ENCODE measurements at places on chromosomes 12 and 14.

GRCh38 chr12:80778005-80778541 is 61.4 kb downstream of the MYF5 start:
- no peak for DNase-seq

- DNase-seq = no peak
Observed at GRCh38 chr12:120847392-120847791, 56.8 kb downstream of the SPPL3 start.

GRCh38 chr12:107369679-107370078 is 276.3 kb upstream of the CRY1 start:
- DNase-seq = no peak

GRCh38 chr12:24728366-24728765 is 220.5 kb downstream of the BCAT1 start:
- DNase-seq = no peak

- no peak for DNase-seq
Observed at GRCh38 chr14:55688566-55688965, 108.6 kb downstream of the KTN1 start.

DNA sequence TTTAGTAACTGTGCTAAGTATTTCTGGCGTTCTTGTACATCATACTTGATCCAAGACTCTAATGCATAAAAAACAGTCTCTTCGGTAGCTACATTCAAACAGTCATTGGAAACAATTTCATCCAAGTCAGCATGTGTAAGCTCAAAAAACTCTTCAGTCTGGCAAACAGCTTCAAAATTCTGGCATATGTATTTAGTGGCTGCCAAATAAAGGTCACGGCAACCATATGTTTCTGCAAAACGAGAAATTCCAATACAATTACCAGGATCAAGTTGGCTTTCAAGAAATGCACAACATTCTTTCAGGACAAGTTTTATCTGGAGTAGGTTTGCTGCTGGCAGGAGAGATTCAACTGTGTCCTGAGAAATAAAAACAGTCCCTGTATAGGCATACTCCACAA is 16.5 kb downstream of the KLHL28 start:
- peak; percentile 8 for DNase-seq

DNA sequence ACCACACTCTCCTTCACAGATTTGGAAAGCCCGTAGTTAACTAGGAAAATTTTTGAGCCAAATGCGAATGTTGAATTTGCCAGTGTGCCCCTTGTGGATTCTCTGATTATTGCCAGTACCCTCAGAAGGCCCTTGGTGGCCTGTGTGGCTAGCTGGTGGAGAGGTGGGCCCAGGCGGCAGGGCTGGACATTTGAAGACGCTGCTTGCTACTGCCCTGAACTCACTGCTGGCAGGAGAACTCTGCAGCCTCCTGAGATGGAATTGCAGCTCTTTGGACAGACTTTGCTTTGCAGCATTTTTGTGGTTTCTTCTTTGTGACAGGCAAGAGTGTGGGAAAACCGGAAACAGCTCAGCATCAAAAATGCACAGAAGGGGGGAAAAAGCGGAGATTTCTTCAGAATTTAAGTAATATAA is 97.6 kb downstream of the TGFB3 start:
- peak; percentile 24 for DNase-seq

DNA sequence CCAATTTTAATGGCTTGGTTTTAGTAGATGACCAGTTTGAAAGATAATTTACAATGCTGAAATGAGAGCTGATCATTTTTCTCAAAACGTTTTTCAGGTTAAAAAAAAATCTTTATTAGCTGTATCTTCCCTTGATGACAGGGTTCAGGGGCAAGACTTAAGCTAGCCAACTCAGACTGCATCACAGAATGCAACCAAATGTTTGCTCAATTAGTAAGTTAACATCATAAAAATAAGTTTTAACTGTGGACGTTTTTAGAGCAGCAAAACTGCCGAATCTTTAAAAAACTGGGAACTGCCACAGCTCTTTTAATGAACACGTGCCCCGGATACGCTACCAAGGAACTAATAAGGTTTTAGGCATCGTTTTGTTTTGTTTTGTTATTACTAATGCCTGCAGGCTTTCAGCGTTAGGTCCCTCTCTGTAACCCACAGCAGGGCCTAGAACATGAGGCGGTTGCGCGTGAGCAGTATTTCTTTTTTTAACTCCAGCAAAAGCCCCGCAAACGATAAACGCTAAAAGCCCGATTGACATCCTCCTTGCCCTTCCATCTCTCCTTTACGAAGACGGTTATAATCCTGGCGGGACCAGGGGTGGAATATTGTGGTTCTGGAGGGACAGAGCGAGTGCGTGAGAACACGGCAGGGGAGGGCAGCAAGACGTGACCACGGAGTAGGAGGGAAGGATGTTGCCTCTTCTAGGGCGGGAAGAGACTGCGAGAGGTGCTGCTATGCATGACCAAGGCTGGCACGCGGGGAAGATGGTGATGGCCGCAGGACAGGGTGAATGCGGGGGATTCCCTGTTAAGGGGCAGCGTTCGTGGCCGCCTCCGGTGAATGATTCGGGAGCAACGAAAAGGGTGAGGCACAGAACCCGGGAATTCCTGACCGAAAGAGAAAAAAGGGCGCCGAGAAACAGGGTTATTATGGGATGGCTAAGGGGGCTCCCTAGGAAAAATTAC is 652 bp downstream of the SUPT16H start:
- peak; percentile 17 for DNase-seq

DNA sequence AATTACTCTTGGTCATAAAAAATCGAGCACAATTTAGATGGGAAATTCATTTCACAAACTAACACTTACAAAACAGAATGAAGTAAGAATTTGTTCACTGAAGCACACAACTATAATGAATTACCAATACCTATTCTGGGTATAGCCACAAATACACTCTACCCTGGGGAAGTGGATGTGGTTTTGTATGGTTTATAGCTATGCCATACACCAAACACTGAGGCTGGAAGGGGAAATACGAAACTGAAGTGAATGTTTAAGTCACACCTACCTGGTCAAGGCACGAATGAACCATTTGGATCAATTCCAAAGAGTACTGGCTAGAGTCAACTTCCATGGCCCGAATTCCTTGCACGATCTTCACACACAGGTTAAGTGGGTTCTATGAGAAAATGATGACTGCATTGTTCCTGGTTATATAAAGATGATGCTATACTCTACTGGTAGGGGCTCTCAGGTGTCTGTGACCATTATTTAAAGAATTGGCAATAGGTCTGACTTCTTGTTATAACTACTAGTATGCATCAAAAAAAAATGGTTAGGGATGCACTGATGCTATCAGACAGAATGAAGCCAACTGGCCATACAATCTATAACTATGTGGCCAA is 12.8 kb downstream of the NEK9 start:
- no peak for DNase-seq

- DNase-seq = no peak
Observed at GRCh38 chr14:22664261-22664660, 20.1 kb upstream of the OR6J1 start.

DNA sequence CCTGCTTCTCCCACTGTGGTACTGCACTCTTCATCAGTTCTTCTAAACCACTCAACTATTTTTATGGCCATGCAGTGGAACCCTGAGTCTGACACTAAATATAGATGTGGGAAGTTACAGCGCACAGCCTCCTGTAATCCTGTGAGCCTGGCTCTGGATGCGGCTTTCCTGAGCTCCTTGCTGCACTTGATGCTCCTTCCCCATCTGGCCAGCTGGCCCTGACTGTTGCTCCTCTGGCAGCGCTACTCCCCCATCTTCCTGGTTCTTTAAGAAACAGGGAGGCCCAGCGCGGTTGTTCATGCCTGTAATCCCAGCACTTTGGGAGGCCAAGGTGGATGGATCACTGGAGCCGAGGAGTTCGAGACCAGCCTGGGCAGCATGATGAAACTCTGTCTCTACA is 24.6 kb downstream of the IQSEC3 start:
- DNase-seq = no peak

GRCh38 chr12:10153271-10154144 is 18.4 kb downstream of the OLR1 start:
- peak; percentile 87 for DNase-seq

DNA sequence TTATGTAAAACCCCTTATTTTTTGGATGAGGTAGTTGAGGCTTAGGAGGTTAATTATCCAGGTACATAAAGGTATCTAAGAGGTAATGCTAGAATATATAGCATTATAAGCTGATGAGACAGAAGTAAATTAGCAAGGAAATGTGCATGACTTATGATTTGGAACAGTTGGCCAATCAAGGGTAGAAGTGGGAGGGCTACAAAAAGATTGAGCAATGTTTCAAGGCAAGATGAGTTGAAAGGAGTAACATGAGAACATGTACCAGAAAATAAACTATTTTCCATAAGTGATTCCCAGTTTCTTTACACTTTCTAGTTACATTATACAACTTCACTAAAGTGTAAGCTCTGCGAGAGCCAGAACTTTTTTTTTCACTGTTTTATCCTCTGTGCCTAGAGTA is 290.9 kb downstream of the LRIG3 start:
- DNase-seq = no peak

DNA sequence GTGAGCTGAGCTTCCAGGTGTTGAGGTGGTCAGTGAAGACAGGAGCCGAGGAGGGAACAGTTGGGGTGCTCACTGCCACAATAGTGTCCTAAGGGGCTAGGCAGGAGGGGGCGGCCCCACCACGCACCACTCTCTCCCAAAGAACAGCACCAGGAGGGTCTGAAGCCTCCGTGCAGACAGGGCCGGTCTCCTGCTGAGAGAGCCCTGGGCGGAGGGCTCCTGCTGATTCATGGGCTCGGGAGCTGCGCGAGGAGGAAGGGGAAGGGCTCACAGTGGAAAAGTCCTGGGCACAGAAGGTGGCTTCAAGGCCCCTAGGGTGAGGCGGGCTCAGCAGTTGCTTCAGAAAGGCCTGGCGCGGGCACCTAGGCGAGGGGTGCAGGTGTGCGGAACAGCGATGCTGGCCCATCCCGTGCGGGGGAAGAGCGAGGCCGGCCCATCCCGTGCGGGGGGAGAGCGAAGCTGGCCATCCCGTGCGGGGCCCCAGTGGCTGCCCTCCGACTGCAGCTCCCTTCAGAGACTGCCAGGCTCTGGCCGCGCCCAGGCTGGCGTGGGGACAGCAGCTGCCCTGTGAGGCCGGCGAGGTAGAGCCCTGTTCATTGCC is 176.7 kb downstream of the ADGRD1 start:
- DNase-seq = no peak

DNA sequence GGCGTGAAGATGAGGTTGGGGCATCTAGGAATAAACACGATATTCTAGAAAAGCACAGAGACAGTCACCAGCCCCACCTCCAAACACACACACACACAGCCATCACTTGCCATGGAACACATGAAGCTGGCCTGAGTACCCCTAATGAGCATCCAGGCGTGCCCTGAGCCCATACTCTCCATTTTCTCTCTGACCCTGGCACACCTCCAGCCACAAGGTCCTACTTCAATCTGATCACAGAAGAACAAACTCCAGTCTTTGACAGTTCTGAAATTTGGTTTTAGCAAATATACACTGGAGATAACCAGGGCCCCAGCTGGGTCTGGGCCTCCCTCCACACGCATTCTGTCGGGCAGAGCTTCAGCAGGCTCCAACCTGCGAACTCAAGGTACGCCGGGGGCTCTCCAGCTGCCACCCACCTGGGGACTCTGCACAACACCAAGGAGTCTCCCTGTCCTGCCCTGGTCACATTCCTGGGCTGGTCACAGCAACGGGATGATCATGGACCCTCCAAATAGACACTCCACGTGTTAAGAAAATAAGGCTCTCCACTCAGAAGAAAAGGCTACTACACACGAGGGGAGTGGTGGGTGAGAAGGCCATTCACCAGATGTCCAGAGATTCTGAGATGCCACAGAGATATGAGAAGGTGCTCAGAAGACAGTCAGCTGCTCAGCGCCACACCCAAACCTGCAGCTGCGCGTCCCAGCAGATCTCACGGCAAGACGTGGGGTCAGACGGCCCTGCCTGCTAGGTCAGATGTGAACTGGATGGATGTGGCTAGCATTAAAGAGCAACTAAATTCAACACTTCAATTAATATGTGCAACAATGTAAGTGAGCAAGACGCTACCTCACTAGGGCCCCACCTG is 57.0 kb upstream of the PNMA1 start:
- no peak for DNase-seq

DNA sequence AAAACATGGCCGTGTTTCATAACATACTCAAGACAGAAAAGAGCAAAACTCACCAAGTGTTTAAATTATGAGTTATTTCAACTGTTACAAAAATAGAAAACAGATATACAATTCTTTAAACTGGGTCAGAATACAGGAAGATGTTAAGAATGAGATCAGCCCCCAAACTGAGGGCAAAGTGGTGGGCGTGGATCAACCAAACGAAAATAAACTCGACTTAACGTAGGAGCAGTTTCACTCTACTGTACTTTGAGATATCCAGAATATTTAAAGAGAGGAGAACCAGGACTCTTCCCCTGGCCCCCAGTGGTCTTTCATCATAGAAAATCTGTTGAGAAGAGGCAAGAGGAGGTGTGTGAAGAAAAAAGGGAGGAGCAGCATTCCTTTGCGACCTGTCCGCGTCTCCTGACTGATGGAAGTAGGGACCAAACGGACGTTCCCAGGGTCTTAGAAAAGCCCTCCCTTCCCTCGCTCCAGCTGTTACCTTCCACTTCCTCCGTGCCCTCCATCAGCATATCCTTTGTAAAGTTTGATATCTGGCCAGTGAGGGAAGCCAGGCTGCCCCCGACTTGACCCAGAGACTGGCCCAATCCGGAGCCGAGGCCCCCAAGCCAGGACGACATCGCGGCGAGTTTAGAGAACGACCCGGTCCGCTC is 668 bp downstream of the TRIP11 start:
- DNase-seq = peak; percentile 56

DNA sequence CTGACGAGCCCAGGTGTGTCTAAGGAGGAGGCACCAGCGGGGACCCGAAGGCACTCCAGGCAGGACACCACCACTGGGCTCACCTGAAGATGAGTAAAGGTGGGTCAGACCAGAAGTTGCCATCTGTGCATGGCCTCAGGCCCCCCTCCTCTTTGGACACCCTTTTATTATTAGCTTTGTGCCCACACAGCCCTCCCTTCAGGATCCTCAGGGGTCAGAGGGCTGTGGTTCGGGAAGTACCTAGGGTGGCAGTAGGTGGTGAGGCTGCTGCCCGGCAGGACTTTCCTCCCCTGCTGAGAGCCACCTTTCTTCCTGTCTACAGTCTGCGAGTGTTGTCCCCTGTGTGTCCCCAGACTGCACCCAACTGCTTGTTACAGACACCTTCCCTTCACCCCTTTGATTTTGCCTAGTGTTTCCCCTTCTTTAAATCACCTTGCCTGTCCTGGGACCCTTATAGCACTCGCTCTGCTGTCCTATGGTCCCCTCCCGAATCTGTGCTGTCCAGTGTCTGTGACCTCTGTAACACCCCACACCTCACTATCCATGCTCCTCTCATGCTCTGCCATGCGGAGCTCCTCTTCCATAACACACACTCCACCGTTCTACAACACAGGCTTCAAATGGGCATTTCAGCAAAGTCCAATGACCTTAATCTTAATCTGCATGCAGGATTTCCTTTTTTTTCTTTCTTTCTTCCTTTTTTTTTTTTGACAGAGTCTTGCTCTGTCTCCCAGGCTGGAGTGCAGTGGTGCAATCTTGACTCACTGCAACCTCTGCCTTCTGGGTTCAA is 25.7 kb downstream of the SOAT2 start:
- DNase-seq = no peak

- no peak for DNase-seq
Observed at GRCh38 chr12:64877363-64878004, 53.0 kb downstream of the TBC1D30 start.

- no peak for DNase-seq
Observed at GRCh38 chr14:29853272-29853671, 74.4 kb downstream of the PRKD1 start.

All from trophoblast cell (in vitro differentiated cells and primary cell).